ENCODE measurements at places on chromosomes 5 and 9. TPM values are rescaled to one million over a fixed set of nuclear protein-coding genes. Genes with fewer than 3 reads are reported as not detected.

Gene TLX3
- not detected for total RNA-seq

Gene LCN9
- total RNA-seq, result not detected

Gene PCSK1
- 2.8 TPM for total RNA-seq

Gene ANKRD55
- total RNA-seq, result 2.3 TPM

Gene MAP1B
- total RNA-seq, result 107 TPM

Gene FOXD1
- 0.05 TPM for total RNA-seq

Gene NPR3
- 0.05 TPM for total RNA-seq

Gene ENTPD2
- not detected for total RNA-seq

Gene LAMC3
- 0.20 TPM for total RNA-seq

Gene NMUR2
- not detected for total RNA-seq

Gene PCDHA2
- total RNA-seq, result 0.10 TPM

Gene OR13C2
- total RNA-seq, result not detected

Gene BTNL8
- not detected for total RNA-seq

Gene SMAD5
- 29.7 TPM for total RNA-seq

Gene P4HA2
- 51.8 TPM for total RNA-seq

Gene PSD2
- total RNA-seq, result not detected

Gene FBLL1
- not detected for total RNA-seq

Gene LPAR1
- total RNA-seq, result not detected

All from mammary microvascular endothelial cell (primary cell).